Globus pallidus (tissue), 1 donor: ENCODE measurements at places on chromosomes 13 and 19.

GRCh38 chr19:55005684-55006488 lies 32.2 kb downstream of the GP6 start:
- peak; percentile 7 for DNase-seq

GRCh38 chr13:48334534-48335127 lies 31.1 kb downstream of the RB1 start:
- DNase-seq = peak; percentile 57

GRCh38 chr13:100106705-100107104 lies 17.8 kb downstream of the PCCA start:
- no peak for DNase-seq

GRCh38 chr13:79185580-79185979 lies 220.5 kb downstream of the RBM26 start:
- no peak for DNase-seq

DNA sequence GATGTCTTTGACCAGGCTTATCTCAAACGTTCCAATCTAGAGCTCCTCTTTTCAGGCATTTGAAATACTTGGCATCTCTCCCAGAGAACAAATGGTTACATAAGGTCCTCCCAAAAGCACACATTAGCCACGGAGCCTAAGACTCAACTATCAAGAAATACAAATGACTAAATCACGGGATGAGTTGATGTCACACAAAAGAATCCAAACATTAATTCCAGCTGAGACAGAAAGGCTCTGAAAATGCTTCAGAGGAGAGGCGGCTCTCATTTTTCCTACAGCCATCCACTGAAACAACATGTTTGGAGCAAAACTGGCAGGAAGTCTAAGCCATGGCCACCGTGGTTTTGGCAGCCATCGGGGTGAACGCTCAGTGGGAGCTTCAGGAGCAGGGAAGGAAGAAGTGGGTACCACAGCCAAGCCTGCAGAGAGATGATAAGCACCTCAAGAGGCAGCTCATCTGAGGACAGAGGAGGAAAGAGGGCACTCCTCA lies 122.5 kb downstream of the STK24 start:
- peak; percentile 41 for DNase-seq

DNA sequence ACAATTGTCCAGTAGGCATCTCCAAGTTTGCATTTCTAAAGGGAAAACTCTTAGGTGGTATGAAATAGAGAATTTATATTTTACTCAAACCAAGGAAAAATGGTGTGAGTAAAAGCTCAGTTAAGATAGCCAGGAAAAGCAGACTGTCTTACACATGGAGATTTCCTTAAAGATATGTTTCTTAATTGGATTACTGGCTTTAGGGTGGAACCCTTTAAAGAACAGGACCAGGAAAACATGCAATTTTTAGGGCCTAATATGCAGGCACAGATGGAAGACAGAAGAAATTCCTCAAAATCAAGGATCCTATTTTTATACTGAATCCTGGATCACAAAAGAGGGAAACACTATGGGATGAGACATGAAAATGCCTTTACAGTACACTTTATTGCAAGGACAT lies 100.3 kb upstream of the PCDH17 start:
- DNase-seq = no peak

DNA sequence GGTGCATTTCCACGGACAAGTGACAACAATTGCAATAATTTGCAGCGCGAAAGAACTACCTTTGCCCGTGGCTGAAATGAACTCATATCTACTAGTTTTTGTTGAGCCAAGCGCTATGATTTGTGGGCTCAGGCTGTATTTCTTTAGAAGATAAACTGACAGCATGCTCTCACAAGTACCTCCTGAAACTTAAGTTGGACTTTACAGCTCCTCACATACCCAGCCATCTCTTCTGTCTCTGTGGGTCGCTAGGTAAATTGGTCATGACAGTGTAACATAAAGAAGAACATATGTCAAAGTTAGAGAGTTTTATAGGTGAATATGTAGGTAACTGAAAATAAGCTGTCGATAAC lies 839 bp downstream of the COG6 start:
- DNase-seq = no peak

DNA sequence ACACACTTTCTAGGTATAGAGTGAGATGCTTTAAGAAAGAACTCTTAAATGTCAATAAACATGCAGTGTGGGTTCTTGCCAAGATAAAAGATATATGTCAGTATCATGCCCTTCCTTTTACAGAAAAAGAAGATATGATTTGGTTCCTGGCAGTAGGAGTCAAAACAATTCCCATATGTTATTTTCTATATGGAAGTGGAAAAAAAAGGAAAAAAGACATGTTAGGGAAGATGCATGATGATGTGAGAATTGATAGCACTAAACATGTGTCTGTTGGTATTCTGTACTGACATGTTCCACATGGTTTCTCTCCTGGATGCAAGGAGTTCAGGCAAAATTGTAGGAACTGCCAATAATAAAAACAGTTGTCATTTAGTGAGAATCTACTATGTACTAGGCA lies 318.8 kb upstream of the DACH1 start:
- DNase-seq = no peak

DNA sequence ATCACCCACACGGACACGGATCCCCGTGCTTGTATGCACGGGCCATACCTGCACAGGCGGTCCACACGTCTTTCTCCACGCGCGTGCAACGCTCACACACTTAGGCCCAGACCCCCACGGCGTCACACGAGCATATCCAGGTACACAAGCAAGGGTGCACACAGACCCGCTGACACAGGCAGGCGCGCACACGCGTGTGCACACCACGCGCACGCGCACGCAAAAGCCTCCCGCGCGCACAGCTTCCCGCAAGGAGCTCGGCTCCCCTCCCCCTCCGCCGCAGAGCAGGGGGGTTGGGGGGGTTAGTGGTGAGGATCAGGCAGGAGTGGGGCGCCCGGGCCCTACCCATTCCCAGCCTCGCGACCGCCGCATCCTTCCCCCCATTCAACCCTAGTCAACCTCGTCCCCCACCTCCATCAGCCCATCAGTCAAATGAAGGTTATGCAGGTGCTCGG lies 407 bp downstream of the RAB3A start:
- peak; percentile 64 for DNase-seq

DNA sequence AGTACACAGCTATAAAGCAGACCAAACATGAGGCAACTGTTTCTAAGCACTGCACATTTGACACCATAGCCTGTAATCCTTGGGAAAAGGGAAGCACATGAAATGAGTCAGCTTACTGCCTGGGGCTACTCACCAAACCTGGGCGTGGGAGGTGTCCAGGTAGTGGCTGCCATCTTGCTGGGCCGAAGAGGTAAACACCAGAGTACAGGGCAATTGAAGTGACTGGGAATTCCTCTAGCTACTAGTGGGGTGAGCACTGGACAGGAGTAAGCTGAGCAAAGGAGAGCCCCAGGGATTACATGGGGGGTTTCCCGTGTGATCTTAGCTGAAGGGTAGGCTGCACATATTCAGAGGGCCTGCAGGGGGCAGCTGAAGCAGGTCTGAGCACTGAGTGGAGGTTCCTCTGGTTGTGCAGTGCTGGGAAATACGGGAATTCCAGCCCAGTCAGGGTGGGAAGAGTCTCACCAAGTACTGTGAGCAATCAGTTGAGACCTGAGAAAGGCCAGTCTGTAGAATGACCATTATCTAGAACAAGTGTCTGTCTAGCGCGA lies 140.5 kb downstream of the SLC7A1 start:
- no peak for DNase-seq

DNA sequence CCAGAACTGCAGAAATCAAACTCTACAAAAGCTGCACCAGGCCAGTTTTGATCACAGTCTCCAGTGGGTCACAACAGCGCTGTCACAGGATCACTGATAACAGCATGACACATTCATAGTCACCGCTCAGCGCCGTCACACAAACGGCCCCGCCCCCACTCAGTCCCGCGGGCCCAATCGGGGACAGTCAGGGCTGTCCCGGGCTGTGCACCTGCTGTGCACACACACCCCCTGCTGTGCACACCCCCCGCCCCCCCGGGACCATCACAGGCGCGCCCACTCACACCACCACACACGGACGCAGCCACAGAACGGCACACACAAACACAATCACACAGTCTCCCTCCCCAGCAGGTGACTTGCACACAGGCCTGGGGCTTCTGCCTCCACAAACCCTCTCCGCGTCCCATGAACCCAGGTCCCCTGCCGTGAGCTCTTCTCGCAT lies 435 bp upstream of the ZNF382 start:
- peak; percentile 76 for DNase-seq

DNA sequence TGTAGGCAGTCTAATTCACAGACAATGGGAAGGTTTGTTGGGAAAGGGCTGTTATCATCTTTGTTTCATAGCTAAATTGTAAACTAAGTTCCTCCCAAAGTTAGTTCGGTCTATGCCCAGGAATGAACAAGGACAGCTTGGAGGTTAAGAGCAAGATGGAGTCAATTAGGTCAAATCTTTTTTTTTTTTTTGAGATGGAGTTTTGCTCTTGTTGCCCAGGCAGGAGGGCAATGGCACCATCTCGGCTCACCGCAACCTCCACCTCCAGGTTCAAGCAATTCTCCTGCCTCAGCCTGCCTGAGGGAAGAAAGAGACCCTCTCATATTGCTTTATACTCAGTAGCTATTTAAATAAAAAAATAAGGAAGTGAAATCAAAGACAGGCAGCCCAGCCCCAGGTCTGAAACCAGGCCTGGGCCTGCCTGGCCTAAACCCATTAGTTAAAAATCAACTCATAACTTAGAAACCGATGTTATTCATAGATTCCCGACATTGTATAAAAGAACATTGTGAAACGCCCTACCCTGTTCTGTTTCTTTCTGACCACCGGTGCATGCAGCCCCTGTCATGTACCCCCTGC lies 297.4 kb upstream of the SGCG start:
- no peak for DNase-seq

DNA sequence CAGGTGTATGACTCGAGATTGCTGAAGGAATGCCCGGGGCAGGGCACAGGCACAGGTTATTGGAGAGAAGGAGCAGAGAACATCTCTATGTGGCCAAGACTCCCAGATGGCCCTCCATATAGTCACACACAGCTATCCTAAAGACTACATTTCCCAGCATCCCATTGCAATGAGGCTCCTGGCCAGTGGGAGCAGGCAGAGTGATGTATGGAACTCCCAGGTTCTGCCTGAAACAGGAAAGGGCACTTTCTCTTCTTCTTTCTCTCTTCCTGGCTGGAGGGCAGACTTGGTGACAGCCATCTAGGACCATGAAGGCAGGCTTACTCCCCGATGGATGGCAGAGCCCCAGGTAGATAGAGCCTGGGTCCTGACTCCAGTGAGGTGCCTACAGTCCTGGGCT lies 13.5 kb downstream of the PPP1R13L start:
- DNase-seq = no peak

- no peak for DNase-seq
Observed at GRCh38 chr19:6945733-6946132, 58.4 kb downstream of the ADGRE1 start.

- no peak for DNase-seq
Observed at GRCh38 chr19:40745402-40745780, 4.9 kb downstream of the ACTMAP start.

- no peak for DNase-seq
Observed at GRCh38 chr19:30074096-30074495, 132.1 kb downstream of the URI1 start.

DNA sequence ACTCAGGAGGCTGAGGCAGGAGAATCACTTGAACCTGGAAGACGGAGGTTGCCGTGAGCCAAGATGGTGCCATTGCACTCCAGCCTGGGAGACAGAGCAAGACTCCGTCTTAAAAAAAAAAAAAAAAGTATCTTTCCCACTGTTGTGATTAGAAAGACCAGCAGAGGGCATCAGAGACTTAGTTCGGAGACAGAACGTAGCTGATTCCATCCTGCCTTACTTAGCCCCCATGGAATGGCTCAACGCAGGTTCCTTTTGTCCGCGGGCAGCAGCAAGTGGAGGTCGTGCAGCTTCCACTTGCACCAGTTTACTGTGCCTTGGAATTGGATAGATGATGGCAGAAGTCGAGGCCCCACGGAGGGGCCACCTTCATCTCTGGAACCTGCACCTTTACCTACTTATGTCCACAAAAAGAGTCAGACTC lies 8.1 kb downstream of the TIMM29 start:
- DNase-seq = peak; percentile 57

- DNase-seq = no peak
Observed at GRCh38 chr13:50464349-50465251, 378.9 kb downstream of the DLEU7 start.

DNA sequence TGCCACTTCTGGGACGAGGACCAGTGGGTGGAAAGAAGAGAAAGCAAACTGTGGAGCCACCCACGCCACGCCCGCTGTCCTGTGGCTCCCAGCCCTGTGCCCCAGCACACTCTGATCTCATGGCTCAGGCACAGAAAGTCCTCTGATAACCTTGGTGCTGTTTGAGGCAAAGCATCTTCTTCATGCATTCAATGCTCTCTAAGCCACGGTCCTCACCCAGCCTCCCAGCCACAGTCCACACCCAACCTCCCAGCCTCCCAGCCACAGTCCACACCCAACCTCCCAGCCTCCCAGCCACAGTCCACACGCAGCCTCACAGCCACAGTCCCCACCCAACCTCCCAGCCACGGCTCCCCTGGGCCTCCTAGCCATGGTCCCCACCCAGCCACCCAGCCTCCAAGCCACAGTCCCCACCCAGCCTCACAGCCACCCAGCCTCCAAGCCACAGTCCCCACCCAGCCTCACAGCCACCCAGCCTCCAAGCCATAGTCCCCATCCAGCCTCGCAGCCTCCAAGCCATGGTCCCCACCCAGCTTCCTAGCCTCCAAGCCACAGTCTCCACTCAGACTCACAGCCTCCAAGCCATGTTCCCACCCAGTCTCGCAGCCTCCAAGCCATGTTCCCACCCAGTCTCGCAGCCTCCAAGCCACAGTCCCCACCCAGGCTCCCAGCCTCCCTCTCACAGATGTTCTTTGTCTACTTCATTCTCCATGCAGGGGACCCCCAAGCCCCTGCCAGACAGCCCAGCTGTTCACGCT lies 74.9 kb downstream of the SOX1 start:
- no peak for DNase-seq

DNA sequence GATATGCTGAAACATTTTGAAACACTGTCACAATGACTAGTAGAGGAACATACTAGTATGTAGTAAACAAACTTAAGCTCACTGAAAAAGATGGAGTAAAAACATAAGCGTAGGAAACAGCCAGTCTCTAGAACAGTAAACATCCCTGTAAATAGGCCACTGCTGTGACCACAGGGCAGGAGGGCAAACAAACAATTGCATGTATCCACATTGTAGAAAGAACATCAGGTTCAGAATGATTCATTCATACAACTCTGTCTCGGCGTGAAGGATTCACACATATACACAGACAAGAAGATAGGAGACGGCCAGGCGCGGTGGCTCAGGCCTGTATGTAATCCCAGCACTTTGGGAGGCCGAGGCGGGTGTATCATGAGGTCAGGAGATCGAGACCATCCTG lies 390.1 kb downstream of the IRS2 start:
- DNase-seq = no peak

DNA sequence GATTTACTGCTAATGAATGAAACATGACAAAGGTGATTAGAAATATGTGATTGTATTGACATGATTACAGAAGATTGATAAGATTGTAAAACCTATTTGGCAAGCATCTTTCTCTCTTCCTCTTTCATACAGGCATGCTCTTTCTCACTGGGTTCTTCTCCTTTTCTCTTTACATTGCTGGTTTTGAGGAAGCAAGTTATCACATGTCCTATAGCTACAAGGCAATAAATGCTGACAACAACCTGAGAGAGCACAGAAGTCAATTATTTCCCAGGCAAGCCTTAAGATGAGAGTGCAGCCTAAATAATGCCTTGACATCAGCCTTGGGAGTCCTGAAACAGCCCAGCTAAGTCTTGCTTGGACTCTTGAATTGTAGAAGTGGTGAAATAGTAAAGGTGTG lies 875.0 kb downstream of the SLITRK1 start:
- no peak for DNase-seq

GRCh38 chr13:29435125-29435911 lies 160.2 kb downstream of the SLC7A1 start:
- DNase-seq = no peak
